MG63 (cell line): ENCODE measurements at places on chromosomes 6 and 20.

GRCh38 chr6:42441697-42442081, 10.0 kb downstream of the TRERF1 start:
- no peak for DNase-seq

- DNase-seq, result no peak
Measured at GRCh38 chr6:32293695-32294094, 69.8 kb upstream of the NOTCH4 start.

GRCh38 chr20:8089668-8090067, 42.4 kb upstream of the PLCB1 start:
- no peak for DNase-seq

DNA sequence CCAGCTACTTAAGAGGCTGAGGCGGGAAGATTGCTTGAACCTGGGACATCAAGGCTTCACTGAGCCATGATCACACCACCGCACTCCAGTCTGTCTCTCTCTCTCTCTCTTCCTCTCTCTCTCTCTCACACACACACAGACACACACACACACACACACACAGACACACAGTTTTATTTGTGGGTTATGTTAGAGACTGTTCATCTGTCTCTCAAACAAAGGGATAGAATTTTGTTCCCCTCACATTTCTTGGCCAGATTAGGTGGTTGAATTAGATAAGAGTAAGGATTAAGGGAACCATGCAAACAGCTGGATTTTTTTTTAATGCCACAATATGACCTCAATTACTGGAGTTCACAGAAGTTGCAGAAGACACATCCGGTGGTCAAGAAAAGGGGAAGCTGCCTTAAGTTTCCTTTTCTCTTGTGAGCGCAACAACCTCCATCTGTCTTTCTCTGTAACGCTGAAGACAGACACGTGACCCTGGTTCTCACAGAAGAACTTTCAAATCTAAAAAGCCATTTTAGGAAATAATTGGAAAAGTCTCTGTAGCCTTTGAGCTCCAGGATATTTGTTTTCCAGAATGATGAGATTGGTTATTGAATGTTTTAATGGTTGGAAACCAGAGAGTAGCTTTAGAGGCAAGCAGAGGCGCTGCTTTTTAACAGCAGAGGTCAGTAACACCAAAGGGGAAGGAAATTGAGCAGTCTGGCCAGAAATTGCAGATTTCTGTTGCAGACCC, 32.9 kb upstream of the LGSN start:
- DNase-seq, result no peak

- no peak for DNase-seq
Measured at GRCh38 chr6:110039981-110040383, 61.9 kb downstream of the GPR6 start.

DNA sequence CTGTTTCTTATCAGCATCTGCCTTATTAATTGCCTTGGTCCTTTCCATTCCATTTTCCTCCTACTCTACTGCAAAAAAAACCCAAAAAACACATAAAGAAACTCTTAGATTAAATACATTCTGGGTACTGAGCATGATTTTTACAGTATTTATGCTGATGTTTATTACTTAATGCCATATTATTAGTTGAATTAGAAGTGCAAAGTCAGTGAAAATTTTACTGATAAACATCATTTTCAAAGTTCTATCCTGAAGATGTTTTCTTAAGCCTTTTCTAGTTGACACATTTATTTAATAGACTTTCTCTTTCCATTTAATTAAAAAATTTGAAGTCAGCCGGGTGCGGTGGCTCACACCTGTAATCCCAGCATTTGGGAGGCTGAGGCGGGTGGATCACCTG, 236.0 kb upstream of the RUNX2 start:
- no peak for DNase-seq

- peak; percentile 98 for DNase-seq
Measured at GRCh38 chr6:30686908-30687658, 638 bp upstream of the PPP1R18 start.

DNA sequence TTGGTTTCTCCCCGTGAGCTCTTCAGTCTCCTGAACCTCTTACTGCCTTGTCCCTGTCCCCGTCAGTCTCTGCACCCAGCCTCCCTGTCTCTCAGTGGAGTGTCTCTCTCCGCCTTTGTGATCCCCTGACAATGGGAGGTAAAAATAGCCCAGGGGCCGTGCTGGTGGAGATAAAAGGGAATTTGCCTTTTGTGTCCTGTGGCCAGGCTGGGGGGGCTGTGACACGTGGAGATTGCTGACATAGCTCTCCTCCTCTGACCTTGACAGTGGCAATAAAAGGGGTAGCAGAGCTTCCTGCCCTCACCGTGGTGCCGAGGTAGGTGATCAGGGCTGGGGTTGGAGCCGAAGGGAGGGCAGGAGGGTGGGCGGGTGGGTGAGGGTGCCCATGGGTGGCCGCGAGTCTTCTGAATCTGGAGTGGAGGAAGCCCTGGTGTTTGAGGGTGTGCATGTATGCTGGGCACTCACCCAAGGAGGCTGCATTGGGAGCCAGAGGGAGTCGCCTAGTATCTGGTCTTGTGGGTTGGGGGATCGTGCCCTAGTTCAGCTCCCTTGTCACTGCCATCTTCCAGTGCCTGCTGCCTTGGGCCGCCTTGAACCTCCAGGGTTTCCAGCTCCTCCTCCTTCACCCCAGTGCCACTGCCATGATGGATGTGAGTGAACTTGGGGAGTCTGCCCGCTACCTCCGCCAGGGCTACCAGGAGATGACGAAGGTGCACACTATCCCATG, 21.9 kb downstream of the MYH7B start:
- no peak for DNase-seq

- peak; percentile 48 for DNase-seq
Measured at GRCh38 chr6:46491628-46492547, 639 bp upstream of the RCAN2 start.

GRCh38 chr6:36917541-36918193, 31.9 kb downstream of the C6orf89 start:
- DNase-seq, result peak; percentile 87

- DNase-seq, result no peak
Measured at GRCh38 chr6:134223796-134224420, 94.0 kb downstream of the SGK1 start.

DNA sequence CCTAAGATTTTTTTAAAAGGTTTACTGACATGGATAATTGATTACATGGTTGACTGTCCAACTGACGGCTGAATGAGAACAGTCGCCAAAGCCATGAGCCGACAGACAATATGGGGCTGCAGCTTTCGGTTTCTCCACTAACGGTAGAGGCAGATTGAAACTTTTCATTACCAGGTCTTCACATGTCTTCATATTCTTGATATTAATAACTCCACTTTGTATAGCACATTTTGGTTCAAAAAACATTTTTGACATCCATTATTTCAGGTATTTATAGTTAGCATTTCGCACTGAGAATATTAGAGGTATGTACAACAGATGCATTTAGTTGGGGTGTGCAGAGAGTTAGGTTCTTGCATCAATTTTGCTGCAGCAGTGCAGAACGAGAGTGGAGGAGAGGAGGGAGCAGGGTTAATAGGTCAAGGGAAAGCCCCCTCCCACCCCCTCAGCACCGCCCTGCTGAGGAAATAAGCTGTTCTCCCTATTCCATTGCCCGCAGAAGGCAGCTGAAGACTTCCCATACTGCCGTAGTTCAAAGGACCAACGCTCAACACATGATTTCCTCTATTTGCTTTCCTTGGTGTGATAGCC, 73.6 kb upstream of the ADTRP start:
- no peak for DNase-seq

DNA sequence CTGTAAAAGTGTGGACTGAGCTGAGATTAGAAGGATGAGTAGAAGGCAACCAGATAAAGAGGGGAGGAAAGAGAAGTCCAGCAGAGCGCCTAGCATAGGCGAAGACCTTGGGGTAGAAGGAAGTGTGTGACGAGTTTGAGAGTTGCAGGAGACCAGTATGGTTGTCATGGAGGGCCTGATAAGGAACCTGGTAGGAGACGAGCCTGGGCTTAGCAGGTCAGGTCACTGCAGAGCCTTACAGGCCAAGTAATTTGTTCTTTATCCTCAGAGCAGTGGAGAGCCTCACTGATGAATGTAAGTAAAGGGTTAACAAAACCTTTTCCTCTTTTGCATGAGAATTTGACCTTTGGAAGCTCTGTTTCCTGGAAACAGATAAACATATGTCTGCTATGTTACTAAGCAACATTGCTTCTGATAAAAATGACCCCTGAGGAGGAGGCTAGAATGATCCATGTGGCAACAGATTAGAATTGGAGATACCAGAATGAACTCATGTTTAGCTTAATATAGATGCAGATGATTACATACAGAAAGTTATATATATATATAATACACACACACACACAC, 2.9 kb upstream of the TMEM74B start:
- no peak for DNase-seq

GRCh38 chr6:292506-293192, 362 bp downstream of the DUSP22 start:
- DNase-seq, result peak; percentile 62

DNA sequence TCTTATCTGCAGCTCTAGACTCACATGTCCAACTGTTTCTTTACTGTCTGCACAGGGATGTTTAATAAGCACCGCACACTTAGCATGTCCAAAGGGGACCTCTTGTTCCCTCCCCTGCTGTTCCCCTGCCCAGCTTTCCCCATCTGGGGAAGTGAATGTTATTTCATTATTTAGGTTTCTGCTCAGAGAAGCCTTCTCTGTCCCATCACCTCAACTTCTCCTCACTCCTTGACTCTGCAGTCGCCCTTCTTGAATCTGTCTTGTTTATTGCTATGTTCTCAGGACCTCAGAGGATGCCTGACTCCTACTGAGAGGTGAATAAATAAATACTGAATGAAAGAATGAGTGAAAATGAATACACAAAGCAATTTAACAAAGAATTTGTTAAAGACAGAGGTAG, 121.0 kb downstream of the SASH1 start:
- no peak for DNase-seq

DNA sequence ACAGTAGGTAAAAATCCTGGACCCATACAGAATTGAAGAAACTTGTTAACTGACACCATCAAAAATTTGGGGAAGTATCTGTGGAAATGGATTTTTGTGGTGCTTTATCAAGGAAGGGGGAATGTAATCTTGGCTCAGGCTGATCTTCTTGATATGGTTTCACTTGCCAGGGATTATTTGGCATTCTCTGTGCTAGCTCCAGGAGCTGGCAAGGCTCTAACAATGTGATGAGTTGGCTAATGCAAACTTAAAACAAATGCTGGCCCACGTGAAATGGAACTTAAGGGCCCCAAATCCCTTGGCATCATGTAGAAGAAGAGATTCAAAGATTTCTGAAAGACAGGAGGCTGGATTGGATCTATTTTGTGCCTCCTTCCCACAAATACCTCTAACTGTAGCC, 13.1 kb downstream of the KCNS1 start:
- peak; percentile 88 for DNase-seq

DNA sequence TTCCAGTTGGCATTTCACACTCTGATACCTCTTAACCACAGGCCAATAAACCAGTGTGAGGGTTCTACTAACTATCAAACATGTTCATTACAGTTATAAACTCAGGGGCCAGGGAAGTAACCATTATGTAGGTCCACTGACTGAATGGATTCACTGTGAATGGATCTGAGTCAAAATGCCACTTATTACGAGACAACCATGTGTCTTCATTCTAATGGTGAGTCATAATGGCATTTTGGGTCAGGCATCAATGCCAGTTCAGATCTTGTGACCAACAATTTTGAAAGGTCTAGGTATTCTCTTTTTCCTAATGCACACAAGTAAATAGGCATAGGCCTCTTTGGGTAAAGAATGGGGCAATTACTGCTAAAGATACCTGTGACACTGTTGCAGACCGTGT, 112.2 kb upstream of the HEY2 start:
- no peak for DNase-seq

DNA sequence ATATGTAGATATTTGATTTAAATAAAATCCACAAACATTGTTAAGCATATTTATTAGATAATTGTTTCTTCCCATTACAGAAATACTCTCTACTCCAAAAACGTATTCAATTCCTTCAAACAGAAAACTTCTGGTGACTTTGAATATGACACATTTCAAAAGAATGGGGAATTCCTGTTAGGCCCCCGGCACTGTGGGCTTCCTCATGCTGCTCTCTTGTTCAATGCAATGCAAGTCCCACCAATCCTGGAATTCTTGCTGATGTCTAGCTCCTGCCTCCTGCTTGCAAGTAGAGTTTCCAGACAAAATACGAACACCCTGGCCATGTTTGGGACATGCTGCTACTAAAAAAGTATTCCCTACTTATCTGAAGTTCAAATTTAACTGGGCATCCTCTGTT, 544.1 kb downstream of the QKI start:
- DNase-seq, result no peak

GRCh38 chr20:48170625-48171024, 385.3 kb upstream of the SULF2 start:
- no peak for DNase-seq

DNA sequence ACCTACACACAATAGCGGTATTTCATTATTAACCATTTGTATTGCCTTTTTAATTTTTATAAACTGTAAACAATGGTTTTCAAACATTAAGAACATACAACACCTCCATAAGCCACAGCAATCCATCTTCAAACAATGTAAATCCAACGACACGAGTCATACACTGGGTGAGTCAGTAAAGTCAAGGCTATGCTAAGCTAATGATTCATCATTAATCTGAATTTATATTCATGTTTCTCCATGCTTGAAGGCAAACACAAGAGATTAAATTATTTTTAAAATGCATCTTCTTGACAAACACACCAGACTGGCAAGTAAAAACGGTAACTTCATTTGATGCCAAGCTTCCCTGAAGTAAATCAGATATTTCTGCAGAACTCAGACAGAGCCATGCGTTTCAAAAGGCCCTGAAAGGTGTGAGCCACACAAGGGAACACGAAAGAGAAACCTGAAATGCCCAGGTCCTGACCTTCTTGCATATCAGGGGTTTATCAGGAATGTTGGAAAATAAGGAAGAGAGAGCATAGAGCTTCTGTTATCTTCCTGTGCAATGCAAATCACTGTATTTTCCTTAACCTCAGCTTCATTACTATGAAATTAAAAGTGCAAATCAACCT, 162.5 kb downstream of the ALDH8A1 start:
- peak; percentile 9 for DNase-seq

DNA sequence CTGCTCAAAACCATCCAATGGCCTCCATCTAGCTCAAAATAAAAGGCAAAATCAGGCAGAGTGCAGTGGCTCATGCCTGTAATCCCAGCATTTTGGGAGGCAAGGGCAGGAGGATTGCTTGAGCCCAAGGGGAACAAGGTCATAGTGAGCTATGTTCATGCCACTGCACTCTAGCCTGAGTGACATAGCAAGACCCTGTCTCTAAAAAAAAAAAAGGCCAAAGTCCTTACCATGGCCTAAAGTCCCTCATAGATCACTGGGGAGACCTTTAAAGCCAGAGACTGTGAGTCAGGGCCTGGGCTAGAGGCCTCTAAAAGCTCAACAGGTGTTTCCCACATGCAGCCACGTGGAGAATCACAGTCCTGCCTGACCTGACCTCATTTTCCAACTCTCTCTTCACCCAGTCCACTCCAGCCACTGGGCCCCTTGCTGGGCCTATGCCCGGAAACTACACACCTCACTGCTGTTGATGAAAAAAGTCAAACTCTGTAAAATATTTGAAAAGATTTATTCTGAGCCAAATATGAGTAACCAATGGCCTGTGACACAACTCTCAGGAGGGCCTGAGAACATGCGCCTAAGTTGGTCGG, 28.2 kb upstream of the TAB2 start:
- no peak for DNase-seq
